CD4-positive, alpha-beta T cell (primary cell): ENCODE measurements at places on chromosomes 5 and 9.

- DNase-seq = no peak
These were observed 278.7 kb upstream of the KLF4 start for GRCh38 chr9:107768224-107768623.

DNA sequence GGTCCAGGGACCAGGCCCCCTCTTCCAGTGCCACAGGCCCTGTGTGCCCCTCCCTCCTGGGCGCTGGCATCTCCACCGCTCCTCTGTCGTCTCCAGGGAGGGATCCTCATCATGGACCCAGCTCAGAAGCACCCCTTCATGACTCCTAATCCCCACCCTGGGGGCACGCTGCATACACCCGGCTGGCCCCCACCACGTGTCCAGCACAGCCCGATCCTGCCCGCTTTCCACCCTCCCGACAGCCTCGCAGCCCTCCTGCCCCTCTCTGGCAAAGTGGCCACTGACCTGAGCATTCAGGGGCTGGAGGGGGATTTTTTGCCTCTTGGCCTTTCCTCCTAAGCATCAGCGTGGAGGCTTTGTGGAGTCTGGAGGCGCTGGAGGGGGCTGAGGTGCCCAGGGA is 1.4 kb downstream of the CCDC187 start:
- DNase-seq = no peak

DNA sequence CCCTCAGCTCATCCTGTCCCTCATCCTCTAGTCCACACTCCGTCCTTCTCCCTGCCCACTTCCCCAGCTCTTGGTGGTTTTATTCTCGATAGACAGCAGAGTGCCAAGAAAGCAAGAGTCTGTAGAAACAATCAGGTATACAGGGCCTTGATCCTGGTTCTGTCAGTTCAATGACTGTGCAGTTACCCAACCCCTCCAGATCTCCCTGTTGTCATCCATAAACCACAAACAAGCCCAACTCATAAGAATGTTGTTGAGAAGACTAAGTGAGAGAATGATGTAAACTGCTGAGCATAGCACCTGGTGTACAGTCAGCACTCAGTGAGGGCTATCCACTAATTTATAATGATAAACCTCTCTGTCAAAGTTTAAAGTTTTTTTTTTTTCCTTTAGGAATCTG is 31.3 kb downstream of the ISL1 start:
- DNase-seq = no peak

DNA sequence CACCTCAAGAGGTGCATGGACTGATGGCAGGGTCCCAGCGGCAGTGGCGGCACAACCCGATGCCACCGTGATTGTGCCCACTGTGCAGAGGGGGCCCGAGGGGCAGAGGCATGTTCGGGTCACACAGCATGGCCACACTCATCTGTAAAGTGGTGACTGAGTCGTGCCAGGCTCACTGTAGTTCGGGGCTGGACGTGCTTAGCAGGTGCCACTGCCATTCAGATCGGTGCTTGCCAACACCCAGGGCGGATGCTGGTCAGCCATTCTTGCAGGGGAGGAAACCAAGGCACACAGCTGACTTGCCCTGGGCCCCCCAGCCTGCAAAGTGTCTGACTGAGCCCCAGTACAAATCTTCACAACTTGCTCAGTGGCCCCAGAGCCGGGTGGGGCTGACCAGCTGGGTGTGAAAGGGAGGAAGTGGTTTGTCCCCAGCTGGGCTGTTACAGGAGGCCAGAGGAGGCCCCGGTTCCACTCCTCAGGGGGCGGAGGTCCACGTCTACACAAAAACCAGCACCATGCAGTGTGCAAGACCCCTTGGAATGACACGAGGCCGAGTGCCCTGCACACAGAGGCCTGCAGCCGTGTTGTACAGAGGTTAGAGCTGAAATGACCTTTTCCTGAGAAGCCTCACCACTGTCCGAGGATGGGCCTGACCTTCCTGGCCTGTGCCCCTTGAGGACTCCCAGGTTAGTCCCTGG is 17.9 kb downstream of the FGD3 start:
- DNase-seq = peak; percentile 61

GRCh38 chr9:126372716-126373115 is 46.1 kb downstream of the MVB12B start:
- DNase-seq = no peak

DNA sequence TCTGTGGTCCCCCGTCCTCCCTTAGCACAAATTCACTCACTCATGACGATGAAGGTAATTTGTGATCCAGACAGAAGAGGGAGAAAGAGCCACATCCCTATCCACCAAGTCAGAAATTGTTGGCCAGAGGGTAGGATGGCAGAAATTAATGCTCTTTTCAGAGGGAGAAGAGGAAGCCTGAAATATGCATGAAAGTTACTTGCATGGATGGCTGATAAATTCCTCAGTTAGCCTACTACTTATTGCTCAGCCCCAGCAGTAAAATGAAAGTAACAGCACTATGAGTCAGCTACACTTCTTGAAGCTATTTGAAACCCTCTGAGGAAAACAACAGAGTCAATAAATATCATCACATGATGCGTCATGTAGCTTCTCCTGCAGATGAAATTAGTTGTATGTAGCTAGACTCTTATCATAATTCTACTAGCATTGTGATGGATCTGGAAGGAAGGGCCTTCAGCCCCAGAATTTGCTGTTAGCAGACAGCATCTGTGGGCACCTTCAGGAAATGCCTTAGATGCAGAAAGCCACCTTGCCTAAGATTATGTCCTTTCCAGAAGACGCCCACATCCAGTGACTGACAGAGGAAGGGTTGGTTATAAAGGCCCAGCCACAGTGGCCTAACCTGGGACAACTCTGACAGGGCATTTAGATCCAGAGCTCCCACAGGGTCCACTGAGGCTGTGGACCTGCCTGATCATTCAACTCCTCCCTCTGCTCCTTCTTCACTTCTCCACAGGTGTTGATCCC is 81.2 kb upstream of the CCDC112 start:
- DNase-seq = no peak

- DNase-seq = no peak
These were observed 13.3 kb downstream of the SHC3 start for GRCh38 chr9:89165341-89165740.

GRCh38 chr5:45454114-45454513 is 242.1 kb downstream of the HCN1 start:
- DNase-seq = no peak

- DNase-seq = no peak
These were observed 209.4 kb upstream of the TLE4 start for GRCh38 chr9:79362100-79363081.

- no peak for DNase-seq
These were observed 45.7 kb downstream of the MARCHF3 start for GRCh38 chr5:126984632-126985031.

- no peak for DNase-seq
These were observed 273.5 kb downstream of the CRB2 start for GRCh38 chr9:123629531-123629930.

- no peak for DNase-seq
These were observed 76.0 kb upstream of the XPA start for GRCh38 chr9:97773091-97773490.

DNA sequence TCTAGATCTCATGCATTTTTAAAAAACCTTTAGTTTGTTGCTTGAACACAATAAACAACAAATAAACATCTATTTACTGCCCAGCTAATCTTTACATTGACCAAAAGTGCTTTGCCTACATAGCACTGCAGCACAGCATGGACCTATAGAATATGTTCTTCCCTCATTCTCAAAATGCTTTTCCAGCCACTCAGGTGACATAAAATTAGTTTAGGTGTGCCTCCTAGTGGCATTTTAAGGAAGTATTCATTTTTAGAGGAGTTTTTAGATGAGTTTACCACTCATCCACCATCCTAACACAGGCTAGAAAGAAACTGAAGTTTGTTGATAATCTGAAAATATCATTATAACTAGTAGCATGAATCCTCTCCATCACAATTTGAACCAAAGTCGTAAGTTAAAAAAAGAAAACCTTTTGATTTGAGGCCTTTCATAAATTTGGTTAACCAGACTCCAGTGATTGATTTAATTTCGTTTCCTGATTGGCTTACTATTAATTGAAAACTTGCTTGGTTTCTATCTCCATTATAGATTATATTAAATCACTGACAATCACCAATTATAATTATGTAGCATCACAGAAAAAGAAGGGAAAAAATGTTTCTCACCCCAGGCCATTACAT is 12.6 kb downstream of the PLGRKT start:
- DNase-seq = no peak

GRCh38 chr5:84696651-84697050 is 312.0 kb upstream of the EDIL3 start:
- no peak for DNase-seq

DNA sequence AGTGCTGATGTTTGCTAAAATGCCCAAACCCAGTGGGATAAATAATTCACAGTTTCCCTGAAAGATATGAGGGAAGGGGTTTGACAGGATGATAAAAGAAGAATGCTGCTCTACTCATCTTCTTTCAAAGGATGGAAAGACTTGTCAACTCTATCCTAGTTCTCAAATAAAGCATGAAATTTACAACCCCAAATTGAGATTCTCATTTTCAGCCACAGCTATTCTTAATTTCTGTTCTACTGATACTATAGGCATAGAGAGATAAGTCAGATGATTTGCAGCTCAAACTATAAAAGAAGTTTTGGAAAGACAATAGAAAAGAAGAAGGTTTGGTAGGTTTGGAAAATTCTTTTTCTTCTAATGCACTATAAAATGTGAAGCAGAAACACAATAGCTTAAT is 542.6 kb downstream of the CSNK1G3 start:
- no peak for DNase-seq

DNA sequence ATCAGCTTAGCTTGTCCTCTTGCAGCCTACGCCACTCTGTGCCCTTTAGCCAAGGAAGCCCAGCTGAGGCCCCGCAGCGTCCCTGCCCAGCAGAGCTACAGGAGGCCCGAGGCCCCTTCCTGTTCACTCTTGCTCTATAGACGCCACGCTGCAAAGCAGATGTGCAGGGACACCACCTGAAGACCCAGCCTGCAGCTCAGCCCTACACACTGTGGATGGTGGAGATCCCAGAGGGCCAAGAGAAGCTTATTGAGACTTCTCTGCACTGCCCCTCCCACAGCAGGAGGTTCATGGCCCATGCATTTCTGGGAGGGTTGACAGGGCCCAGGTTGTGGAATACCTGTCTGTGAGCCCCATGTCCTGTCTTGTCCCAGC is 33.6 kb downstream of the IRF1 start:
- no peak for DNase-seq

DNA sequence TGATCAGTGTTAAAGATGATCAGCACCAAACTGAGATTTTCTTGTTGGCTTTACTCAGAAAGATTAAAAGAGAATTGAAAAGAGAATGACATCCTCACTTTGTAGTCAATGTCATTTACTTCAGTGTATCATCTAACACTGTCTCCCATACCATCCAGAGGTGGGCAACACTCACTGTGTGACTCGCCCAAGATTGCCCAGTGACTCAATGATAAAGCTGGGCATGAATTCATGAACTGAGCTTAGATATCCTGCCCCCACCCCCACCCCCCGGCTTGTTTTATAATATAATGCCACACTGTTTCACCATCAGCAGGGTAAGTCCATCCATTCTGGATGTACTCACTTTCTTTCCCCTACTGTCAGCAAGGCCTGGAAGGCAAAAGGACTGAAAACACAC is 242.2 kb downstream of the FAM114A2 start:
- no peak for DNase-seq

- DNase-seq = no peak
These were observed 148.5 kb downstream of the KIAA0825 start for GRCh38 chr5:94469894-94470329.

DNA sequence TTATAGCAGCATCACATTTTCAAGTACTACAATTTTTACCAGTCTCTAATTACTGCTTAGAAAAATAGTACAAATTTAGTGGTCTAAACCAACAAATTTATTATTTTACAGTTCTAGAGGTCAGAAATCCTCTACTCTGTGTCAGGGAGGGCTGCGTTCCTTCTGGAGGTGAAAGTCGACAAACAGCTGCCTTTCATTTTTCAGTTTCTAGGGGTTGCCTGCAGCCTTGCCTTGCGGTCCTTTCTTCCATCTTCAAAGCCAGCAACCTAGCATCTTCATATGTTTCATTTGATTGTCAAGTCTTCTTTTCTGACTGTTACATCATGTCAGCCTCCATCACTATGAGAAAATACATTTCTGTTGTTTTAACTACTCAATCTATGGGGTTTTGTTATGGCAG is 1022.1 kb downstream of the CDH18 start:
- DNase-seq = no peak

- DNase-seq = no peak
These were observed 26.8 kb downstream of the ANP32B start for GRCh38 chr9:98009936-98010335.

- DNase-seq = no peak
These were observed 2344.7 kb upstream of the ACO1 start for GRCh38 chr9:30039712-30040111.

DNA sequence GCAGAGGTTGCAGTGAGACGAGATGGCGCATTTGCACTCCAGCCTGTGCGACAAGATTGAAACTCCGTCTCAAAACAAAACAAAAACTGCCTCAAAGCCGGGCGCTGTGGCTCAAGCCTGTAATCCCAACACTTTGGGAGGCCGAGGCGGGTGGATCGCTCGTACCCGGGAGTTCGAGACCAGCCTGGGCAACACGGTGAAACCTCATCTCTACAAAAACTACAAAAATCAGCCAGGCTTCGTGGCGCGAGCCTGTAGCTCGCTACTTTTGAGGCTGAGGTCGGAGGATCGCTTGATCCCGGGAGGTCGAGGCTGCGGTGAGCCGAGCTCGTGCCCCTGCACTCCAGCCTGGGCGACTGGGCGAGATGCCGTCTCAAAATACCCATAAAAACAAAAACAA is 988 bp downstream of the GFM2 start:
- no peak for DNase-seq

DNA sequence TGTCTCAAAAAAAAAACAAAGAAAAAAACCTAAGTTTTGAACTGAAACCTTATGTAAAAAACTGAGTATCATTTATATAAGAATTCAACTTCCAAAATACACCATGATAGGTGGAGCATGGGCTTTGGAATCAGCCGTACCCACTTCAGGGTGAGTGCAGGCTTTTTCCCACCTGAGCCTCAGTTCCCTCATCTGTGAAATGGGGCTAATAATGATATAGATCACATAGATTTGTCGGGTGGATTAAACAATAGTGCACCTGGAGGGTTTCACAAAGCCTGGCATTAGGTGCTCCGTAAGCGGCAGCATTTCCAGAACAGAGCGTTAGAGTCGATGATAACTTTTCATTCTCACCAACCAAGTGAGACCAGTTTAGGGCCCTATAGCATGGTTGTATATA is 91.9 kb downstream of the CYFIP2 start:
- DNase-seq = no peak

DNA sequence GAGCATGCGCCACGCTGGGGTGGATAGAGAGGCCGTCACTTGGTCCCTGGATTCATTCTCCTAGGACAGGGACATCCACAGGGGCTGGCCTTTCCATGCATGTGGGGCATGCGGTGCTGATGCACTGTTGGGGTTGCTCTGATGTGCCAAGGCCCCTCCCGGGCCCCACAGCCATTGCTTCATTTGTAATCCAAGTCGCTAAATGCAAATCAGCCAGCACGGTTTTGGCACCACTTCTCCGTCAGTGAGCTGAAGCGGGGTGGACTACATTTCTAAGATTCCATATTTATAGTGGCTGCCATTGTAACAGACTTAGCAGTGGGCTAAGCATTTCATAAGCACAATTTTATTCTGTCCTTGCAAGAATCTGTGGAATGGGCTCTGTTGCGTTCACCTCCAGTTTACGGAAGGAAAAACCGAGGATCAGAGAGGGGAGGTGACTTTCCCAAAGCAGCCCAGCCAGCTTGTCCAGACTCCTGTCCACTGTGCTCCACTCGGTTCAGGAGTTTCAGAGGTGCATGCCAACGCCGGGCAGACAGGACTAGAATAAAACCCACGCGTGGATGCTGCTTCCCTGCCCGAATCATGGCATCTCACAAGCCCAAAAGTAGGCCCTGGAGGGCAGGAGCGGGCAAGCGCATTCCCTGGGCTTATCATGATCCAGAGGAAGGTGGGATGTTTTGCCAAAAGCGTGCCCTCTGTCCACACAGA is 102.6 kb upstream of the COL5A1 start:
- DNase-seq = no peak
